ENCODE measurements at places on chromosomes 16 and 17.
A peak's percentile ranks its signal among the peaks of the same experiment; 100 is the strongest.

DNA sequence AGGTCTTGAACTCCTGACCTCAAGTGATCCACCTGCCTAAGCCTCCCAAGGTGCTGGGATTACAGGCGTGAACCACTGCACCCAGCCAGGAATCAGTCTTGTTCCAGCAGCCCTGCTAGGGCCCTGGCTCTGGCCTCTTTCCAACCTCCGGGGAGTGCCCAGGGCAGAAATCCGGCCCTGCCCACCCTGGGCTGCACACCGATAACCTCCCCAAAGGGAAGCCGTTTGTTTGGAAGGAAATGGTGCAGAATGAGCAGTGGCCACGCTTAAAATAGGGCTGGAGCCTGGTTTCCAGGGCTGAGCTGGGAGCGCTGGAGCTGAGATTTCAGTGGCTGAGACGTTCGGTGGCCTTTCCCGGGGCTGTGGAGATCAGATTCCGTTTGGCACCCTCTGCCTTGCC lies 17.8 kb upstream of the EMP2 start:
- peaks cover 4% of the 10 kb centered on the region for H3K27me3 ChIP-seq
- H3K36me3 ChIP-seq, result no peaks in the 10 kb centered on the region
- no peak overlapping the region for H3K27ac ChIP-seq
- no peak for DNase-seq

DNA sequence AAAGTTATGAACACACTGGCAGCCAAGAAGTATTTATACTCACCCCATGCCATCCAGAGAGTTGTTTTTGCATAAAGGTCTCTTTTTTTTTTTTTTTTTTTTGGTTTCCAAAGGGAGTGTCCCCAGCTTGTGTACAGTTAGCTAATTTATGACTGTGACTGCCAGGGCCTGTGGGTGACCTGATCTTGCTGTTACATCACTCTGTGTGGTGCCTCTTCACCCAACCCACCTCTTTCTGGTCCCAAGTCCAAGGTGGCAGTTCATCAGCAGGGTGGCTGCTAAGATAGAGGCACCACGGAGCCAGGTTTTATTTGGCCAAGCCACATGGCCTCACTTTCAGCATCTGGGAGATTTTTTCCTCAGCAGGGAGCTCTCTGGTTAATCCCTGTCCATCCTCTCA lies at the start of gene NOS2:
Gene NOS2, minus strand, starts transcription at position 8 of the 400 bp plus-strand sequence. CDS start 1,720 bp downstream, outside the sequence.
- H3K4me1 ChIP-seq, result peaks cover 3% of the 10 kb centered on the region
- DNase-seq, result no peak
- no peak within 1 kb of the TSS for H3K4me3 ChIP-seq
- peaks cover 8% of the 10 kb centered on the region for H3K27me3 ChIP-seq
- H3K27ac ChIP-seq, result no peak within 1 kb of the TSS

DNA sequence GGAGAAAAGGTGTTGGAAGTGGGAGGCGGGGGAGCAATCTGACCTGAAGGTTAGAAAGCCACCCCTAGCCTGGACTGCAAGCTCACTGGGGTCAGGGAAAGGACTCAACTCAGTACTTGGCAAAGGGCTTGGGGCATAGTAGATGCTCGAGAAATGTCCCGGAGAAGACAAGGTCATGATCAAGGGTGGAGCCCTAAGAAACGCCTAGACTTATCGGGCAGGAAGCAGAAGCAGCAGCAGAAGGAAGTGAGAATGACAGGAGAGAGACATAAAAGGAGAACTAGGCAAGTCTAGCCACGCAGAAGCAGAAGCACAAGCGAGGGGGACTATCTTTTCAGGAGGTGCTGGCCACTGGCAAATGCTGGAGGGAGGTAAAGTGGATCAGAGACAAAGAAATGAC lies 10.2 kb downstream of the COTL1 start:
- peak; percentile 38 for DNase-seq
- H3K27me3 ChIP-seq, result no peaks in the 10 kb centered on the region
- peaks cover 49% of the 10 kb centered on the region for H3K36me3 ChIP-seq

GRCh38 chr16:27404163-27404823 lies 2.3 kb downstream of the IL21R start:
- H3K36me3 ChIP-seq, result peaks cover 64% of the 10 kb centered on the region
- H3K27ac ChIP-seq, result peak overlapping the region; percentile 100
- peak overlapping the region; percentile 98 for H3K4me3 ChIP-seq
- peaks cover 56% of the 10 kb centered on the region for H3K4me1 ChIP-seq
- peak; percentile 81 for DNase-seq

DNA sequence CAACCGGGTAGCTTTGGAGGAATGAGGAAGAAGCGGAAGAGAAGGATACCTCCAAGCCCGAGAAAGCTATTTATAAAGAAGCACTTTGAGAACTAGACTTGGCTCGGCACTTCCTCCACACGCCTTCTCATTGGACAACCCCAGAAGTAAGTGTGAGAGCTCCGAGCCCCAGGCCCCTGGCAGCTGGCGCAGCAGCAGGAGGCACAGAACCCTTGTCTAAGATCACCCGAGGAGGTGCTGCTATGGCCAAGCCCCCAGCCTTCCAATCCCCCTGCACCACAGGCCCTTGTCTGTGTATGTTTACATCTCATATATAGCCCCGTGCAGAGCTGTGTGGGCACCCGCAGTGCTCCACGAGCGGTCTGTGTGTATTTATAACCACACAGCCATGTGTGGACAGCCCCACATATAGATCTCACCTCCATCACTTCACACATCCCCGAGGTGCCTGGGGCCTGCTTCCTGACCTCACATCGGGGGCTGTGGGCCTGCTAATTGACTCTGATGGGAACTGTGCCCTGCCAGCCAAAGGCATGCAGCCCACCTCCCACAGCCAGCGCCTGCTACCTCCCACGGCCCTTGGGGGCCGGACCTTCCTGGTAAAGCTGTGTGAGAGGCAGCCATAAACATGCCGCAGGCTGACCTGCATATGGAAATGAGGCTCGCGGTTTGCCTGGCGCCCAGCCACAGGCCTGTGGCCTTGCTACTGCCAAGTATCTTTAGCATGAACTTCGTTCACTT lies 96.1 kb downstream of the C17orf67 start:
- no peak overlapping the region for H3K27ac ChIP-seq
- no peak overlapping the region for H3K4me3 ChIP-seq
- H3K36me3 ChIP-seq, result no peaks in the 10 kb centered on the region
- DNase-seq, result no peak

- H3K4me1 ChIP-seq, result peaks cover 50% of the 10 kb centered on the region
- peaks cover 42% of the 10 kb centered on the region for H3K36me3 ChIP-seq
- DNase-seq, result no peak
- peak overlapping the region; percentile 32 for H3K27ac ChIP-seq
- H3K4me3 ChIP-seq, result no peak overlapping the region
- H3K27me3 ChIP-seq, result no peaks in the 10 kb centered on the region
Measured at GRCh38 chr16:69324585-69325253, 5.7 kb downstream of the PDF start.

DNA sequence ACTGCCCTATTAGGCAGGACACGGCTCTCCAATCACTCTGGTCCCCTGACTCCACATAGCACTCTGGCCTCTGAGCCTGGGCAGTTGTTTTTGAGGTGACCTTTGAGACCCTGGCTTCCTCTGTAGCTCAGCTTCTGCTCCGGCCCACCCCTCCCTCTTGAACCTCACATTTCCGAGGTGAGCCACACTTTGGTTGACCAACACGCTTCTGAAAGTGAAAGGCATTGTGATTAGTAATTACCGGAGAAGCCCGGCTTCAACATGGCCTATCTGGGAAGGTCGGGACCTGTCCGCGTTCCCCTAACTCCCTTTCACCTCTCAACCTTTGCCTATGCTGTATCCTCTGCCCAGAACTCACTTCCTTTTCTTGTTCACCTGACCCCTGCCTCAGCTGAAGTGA lies 10.3 kb upstream of the ITGAX start:
- H3K27ac ChIP-seq, result no peak overlapping the region
- H3K36me3 ChIP-seq, result no peaks in the 10 kb centered on the region
- H3K4me3 ChIP-seq, result no peak overlapping the region
- DNase-seq, result no peak

DNA sequence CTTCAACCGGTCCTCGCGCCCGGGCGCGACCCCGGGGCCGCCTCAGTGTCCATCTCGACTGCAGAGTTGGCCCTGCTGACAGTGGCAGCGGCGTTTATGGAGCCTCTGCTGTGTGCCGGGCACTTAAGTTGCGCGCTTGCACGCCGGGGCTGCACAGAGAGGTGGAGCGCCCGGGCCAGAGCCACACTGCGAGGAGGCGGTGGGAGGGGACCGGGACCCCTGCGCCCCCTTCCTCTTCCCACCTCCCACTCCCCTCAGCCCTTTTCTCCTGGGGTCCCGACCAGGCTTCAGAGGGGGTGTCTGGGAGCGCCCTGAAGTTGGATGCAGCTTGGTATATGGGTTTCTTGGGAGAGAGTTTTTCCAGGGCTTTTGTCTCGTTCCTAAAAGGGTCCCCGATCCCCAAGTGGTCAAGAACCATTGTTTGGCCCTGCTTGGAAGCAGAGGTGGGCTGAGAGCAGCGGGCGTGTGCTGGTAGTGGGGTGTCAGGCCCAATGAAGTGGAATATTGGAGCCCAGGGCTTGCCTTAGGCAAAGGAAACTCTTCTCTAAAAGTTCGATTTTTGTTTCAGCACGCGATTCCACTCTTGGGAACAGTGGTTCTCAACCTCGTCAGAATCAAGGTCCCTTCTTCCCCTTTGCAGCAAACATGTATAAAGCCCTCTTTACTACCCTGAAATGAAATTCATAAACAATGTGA lies 605 bp downstream of the MRTFB start:
- no peaks in the 10 kb centered on the region for H3K27me3 ChIP-seq
- DNase-seq, result peak; percentile 35
- no peaks in the 10 kb centered on the region for H3K36me3 ChIP-seq
- no peak overlapping the region for H3K27ac ChIP-seq
- peaks cover 11% of the 10 kb centered on the region for H3K4me1 ChIP-seq
- H3K4me3 ChIP-seq, result peak overlapping the region; percentile 83

DNA sequence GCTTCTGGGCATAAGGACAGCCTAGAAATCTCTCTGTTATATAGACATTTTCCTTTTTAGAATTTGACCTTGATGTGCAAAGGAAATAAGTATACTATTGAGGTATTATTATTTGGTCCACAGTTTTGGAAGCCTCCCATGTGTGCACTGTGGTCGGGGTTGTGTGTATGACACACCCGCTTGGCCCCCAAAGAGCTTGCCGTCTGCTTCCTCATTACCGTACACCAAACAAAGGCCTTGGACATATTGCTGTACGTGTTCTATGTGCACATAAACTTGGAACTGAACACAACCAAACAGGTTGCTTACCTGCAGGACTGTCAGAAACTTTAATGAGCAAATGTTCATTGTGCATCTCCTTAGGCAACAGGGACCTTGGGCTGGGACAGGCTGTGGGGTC lies 38.2 kb downstream of the METRNL start:
- peaks cover 8% of the 10 kb centered on the region for H3K27me3 ChIP-seq
- no peak for DNase-seq
- no peak overlapping the region for H3K4me3 ChIP-seq
- H3K36me3 ChIP-seq, result no peaks in the 10 kb centered on the region

DNA sequence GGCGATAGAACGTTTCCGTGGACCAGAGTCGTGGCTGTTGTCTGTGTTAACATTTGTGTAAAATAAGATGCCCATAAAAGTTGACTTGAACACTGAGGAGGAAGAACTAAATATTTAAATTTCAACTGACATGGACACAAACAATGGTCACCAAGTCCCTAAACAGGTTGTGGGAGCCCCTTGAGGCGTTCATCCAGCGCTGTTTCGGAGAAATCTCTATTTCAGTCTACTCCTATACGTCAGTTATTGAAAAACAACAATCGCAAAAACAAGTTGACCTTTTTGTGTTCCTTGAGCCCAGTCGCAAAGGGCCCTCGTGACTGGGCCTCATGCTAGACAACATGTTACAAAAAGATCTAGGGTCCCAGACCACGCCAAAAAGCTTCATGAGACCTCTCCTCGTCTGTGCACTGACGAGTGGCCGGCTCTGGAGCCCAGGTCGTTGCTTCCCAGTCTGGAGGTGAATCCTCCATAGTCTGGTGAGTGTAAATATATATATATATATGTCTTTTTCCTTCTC lies 439 bp upstream of the TMEM231 start:
- no peaks in the 10 kb centered on the region for H3K36me3 ChIP-seq
- H3K27me3 ChIP-seq, result peaks cover 8% of the 10 kb centered on the region
- peaks cover 5% of the 10 kb centered on the region for H3K4me1 ChIP-seq
- peak overlapping the region; percentile 77 for H3K27ac ChIP-seq
- no peak for DNase-seq
- H3K4me3 ChIP-seq, result peak overlapping the region; percentile 87

GRCh38 chr17:67562005-67562404 lies 155.7 kb upstream of the NOL11 start:
- H3K27ac ChIP-seq, result no peak overlapping the region
- peaks cover 4% of the 10 kb centered on the region for H3K4me1 ChIP-seq
- DNase-seq, result no peak
- H3K27me3 ChIP-seq, result no peaks in the 10 kb centered on the region
- H3K36me3 ChIP-seq, result peaks cover 5% of the 10 kb centered on the region

GRCh38 chr17:3964203-3965117 lies at the start of gene ATP2A3:
ATP2A3 (minus strand) TSS chr17:3964437; CDS start chr17:3964291, 146 bp downstream.
- peak within 1 kb of the TSS; percentile 89 for H3K27ac ChIP-seq
- no peaks in the 10 kb centered on the region for H3K27me3 ChIP-seq
- peaks cover 4% of the 10 kb centered on the region for H3K36me3 ChIP-seq
- peak; percentile 74 for DNase-seq

DNA sequence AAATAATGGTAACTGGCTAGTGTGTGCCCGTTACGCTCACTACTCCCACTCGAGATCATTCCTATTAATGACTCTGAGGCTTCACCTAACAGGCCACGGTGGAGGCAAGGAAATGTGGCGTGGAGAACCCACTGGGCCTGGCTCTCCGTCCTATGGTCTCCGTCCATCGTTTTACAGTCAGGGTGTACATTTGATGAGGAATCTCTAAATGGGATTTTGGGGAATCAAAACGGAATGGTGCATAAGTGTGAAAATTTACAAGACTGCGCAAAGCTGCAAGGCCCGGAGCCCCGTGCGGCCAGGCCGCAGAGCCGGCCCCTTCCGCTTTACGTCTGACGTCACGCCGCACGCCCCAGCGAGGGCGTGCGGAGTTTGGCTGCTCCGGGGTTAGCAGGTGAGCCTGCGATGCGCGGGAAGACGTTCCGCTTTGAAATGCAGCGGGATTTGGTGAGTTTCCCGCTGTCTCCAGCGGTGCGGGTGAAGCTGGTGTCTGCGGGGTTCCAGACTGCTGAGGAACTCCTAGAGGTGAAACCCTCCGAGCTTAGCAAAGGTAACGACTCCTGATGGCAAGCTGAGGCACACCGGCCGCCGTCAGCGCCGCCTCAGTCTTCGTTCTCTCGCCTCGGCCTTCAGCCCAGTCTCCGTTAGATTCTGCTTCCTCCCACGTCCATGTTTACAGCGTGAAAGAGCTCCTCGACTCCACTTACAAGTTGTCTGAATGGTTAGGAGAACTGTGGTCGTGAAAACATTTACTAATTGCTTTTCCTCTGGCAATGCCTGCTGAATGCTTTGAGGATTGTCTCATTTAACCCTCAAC lies at the start of gene RAD51C:
Gene RAD51C, plus strand, starts transcription at position 364 of the 817 bp plus-strand sequence. Its CDS starts 42 bp downstream, at position 406.
- H3K4me1 ChIP-seq, result peaks cover 31% of the 10 kb centered on the region
- peaks cover 22% of the 10 kb centered on the region for H3K36me3 ChIP-seq
- DNase-seq, result peak; percentile 92
- H3K27ac ChIP-seq, result peak within 1 kb of the TSS; percentile 93

Measured in activated naive CD4-positive, alpha-beta T cell treated with anti-CD3 and anti-CD28 coated beads for 36 hours (primary cell).